Mesenteric fat pad (tissue), 1 donor: ENCODE measurements at places on chromosomes 4 and X.

DNA sequence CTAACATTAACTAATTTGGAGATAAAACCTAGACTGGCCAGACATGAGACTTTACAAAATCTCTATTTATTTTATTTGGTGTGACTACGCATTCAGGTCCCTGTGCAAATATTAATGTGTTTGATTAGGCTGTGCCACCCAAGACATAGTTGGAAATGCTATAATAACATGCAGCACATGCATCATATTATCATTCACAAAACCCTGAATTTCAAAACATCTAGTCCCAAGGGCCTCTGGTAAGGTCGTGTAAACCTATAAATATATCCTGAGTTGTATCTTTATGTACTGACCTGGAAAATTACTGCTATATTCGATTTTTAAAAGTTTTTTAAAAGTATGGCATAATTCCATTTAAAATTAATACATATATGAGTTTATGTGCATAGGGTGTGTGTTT is 47.1 kb upstream of the FAT4 start:
- no peak for DNase-seq

DNA sequence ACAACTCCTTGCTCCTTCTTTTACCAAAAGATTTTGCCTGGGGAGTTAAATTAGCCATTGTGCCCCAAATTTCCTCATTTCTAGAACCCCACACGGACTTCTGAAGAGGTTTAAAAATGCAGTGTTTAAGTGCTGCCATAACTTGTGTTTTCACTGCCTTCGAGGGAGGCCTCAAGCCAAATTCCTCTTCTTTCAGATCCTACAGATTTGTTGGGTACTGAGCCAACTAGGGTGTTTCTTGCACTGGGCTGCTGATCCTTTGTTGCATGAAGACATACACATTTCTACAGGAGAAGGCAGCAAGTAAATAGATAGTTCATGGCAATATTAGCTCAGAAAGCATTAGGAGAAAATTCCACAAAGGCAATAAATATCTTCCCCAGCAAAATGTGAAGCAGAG is 43.8 kb downstream of the GLRA2 start:
- no peak for DNase-seq

DNA sequence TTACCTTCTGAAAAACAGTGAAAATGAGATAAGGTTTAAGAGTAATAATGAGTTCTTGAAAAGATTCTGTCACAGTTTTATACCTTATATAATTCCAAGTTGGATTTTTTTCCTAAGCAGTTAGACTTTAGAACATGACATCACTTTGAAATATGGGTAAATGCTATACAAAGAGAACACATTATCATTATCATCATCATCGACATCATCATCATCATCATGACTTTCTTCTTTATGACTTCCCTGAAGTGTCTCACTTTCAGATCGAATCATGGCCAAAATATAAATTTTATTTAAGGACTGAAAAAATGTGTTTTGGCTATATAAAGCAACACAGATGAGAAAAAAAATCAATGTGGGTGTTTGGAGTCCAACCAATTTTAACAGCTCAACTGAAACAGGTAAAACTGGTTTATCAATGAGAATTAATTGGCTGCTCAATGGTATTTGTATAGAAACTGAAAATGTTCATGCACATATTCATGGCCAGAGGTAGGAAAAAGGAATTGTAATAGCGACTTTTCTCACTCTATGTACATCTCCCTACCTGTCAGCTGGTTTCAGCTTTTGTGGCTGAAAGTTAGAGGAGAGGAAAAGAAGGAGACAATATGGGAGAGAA is 243.1 kb upstream of the GPC4 start:
- no peak for DNase-seq

GRCh38 chr4:141416677-141417363 is 196.1 kb downstream of the ZNF330 start:
- no peak for DNase-seq

DNA sequence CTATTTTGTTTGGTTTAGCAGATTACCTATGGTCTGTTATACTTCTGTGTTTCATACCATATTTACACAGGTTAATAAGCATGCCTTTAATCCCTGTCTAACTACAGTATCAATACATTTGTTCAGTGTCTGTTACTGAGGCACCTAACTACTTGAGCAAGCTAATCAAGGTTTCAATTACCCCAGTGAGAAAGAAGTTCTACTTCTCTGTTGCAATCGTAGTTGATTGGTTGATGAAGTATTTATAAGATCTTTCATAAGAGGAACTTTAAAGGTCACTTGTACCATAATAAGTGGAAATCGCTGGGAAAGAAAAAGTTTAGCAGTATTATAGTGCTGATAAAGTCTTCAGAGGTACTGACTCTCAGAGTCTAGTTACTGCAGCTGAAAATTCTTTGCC is 490.6 kb downstream of the RPA4 start:
- DNase-seq, result no peak

DNA sequence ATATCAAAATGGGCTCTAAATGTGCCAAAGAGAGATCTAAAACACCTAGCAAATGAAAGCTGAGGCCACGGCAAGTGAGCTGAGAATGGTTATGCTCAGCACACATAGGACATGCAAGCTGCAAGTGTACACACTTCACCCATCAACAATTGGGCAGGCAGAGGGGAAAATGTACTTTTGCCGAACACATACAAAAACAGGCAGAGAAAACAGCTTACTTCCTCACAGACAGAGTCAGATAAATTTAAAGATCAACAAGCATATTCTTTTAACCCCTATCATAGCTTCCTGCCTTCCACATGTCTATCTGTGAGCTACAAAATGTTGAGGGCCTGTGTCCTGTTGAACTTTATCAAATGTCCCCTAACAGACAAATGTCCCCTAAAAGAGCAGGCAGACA is 60.3 kb downstream of the SH3KBP1 start:
- peak; percentile 24 for DNase-seq

DNA sequence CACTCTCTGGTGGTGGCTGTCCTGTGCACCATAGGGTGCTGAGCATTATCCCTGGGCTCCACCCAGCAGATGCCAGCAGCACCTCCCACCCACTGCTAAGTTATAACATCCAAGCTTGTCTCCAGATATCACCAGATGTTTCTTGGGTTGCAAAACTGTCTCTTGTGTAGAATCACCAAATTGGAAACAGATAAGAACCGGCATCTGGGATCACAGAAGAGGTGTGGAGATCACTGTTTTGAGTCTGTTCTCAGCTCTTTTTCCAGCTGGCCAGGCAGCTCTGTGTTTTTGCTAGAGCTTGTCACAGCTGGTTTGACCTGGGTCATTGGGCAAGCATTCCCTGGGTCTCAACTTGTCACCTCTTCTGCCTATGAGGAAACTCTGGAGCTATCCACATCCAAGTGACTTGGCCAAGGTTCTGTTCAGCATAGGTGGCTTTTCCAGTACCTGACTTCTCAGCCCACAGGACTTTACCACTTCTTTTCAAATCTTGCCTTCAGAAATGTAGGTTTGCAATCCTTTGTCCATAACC is 15.3 kb upstream of the PUDP start:
- DNase-seq, result no peak
